ENCODE measurements at places on chromosomes 2 and 18.
A peak's percentile ranks its signal among the peaks of the same experiment; 100 is the strongest.

GRCh38 chr2:98343285-98343684 is 3.0 kb upstream of the CNGA3 start:
- DNase-seq: no peak

- DNase-seq: no peak
Measured at GRCh38 chr2:84217456-84217855, 241.6 kb downstream of the SUCLG1 start.

DNA sequence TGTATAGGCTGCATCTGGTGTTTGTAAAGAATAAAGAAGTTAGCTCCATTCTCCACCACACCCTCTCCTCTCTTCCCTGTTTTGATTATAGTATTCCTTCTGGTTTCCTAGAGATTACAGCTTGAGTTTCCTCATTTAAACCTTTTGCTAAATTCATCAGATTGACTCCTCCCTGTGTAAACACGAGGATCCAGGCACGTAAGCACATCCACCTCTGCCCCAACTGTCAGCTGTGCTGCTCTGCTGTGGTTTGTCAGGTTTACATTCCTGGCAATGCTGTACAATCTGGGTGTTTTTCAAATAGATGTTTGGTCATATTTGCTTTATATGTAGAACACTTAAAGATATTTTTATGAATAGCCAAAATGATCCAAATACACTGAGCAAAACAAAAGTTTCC is 302.8 kb downstream of the PTGR3 start:
- no peak for DNase-seq

DNA sequence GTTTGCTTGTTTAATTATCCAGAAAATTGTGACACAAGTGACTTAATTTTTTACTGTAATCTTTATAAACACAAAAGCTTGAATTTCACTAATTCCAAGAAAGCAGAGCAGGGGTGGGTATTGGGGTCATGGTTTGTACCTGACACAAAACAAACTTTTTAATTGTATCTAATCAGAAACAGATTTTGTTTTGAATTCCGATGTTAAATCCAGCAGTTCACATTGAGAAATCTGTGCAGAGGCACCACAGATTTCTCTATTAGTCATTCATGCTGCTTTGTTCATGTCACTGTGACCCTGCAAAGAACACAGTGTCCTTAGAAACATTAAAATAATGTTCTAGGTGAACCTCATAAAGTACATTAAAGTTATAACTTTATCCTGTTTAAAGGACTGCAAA is 443.4 kb downstream of the NYAP2 start:
- no peak for DNase-seq

DNA sequence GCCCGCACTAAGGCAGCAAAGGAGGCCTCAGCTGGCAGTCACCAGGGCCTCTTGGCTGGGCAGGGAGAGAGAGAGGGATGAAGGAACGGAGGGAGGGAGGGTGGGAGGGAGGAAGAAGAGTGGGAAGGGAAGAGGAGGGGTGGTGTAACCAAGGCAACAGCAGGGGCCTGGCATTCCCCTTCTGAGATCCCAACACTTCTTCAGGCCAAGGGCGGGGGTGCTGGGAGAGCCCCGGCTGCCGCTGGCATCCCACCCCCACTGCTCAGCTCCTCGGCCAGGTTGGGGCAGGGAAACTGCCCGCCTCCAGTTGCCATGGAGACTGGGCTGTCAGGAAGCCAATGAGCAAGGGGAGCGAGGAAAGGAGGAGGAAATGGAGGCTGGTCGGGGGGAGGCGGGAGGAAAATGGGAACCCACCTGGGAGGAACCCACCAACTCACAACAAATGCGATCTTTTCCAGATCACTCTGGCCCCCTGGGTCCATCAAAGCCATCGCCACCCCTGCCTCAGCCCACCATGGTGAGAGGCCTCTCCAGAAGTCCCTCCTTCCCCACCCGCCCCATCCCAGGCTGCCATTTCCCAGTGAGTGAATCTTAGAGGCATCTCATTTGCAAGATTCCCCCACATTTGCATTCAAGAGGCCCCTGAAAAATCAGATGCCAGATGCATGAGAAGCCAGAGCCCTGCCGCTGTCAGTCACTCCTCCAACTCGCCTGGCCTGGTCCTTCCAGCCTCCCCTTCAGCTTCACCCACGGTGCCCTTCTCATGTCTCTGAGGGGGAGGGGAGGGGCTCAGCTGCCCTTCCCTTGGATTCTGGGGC is 12.4 kb downstream of the SH2D6 start:
- DNase-seq: peak; percentile 18

DNA sequence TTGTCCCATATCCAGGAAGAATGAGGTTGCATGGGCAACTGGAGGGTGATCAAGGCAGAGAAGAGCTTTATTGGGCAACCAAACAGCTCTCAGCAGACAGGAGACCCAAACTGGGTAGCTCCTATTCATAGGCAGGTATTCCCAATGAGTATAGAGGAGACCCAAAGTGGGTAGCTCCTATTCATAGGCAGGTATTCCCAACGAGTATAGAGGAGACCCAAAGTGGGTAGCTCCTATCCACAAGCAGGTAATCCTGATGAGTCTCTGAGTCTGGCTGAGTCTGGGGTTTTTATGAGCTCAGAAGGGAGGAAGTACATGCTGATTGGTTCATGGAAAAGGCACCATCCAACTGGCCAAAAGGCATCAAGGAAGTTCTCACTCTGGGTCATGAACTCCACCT is 5.3 kb upstream of the GORASP2 start:
- no peak for DNase-seq

- no peak for DNase-seq
Measured at GRCh38 chr2:3588084-3588483, 6.8 kb upstream of the COLEC11 start.

GRCh38 chr2:40550085-40550484 is 98.2 kb upstream of the SLC8A1 start:
- DNase-seq: no peak

DNA sequence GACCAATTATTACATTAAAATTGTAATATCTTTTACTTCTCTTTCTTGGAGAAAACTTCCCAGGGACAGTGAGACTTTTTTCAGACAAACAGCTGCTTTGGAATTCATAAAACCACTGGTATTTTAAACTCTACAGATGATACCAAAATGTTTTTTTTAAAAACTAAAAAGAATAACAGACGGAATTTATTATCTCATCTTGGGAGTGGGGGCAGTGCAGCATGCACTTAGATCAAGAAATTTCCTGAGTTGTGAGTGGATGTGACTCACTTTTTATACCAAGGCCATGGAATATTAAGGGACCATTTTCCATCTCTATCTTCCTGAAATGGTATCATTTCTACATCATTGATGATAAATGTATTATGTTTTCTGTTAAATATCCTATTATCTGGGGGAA is 422.8 kb upstream of the HNRNPA3 start:
- DNase-seq: no peak

DNA sequence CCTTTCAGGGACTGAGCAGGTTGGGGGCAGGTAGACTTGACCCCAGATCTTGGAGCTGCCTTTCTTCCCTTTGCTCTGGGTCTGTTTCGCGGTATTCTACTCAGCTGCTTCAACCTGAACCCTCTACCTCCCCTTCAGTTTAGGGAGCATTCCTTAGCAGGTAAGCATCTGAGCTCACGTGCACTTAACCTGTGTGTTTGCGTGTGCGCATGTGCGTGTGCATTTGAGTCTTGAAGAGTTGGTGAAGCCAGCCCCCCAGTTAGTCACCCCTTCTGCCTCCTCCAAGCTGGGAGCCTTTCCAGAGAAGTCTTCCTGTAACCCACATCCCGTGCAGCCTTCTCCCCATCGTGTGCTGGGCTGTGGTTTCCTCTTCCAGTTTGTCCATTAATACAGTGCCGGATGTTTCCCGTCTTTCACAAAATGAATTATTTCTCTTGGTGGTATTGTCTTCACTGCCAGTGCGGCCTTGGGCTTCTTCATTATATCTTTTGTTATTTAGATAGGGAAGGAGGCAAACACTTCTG is 33.2 kb downstream of the B3GNT2 start:
- DNase-seq: no peak
